ENCODE measurements at places on chromosomes 3 and 15.
A peak's percentile ranks its signal among the peaks of the same experiment; 100 is the strongest.

GRCh38 chr3:73418681-73419080 lies 206.1 kb downstream of the PDZRN3 start:
- DNase-seq = no peak

DNA sequence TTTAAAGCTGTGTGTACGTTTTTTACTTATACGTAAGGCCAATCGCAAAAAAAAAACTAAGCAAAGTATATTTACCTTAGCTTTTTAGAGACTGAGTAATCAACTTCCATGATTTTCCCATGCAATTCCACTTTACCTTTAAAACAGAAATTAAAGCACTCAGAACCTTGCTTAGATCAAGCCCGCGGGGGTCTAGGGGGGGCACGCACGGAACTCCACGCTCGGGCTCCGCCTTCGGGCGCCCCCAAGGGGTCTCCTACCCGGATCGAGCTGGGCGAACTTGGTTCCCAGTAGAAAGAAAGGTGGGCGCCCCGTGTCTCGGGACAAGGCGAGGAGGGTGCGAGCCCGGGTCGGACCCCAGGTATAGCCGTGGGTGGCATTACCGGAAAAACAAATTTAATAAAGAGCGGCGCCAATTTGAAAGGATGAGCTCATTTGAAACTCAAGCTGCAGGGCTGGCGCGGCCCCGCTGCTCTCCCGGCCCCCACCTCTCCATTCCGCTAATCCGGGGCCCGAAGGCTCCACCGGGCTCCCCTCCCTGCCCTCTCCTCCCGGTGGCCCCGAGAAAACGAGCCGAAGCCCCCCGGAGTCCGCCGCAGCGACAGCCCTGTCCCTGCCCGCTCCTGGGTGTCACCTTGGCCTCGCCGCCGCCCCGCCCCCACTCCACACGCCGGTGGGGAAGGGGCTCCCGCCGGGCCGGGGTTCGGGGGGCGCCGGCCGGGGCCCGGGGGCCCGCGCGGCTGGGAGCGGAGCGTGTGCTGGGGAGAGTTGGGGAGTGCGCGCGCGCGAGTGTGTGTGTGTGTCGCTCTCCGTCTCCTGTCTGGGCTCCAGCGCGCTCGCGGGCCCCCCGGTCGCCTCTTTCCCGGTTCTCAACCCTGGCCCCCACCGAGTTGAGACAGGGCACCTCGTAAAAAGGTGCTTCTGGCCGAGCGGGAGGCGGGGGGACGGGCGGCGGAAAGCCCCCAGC lies 1.5 kb downstream of the IGF2BP2 start:
- no peak for DNase-seq

DNA sequence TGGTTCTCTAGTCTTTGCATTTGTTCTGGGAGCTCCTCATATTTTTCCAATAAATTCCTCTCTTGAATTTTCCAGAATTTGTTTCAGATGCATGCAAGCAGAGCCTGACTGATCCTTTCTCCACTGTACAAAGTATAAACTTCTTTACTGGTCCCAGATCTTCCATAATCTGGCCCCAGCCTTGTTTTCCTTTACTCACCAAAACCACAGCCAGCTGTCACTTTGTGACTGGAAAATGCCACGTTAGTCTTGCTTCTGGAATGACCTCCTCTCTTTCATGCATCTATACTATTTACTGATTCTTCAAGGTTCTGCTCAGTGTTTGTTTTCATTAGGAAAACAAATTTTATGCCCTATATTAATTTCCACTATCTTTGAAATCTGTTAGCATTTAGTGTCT lies 60.4 kb upstream of the SPPL2A start:
- no peak for DNase-seq

- DNase-seq = peak; percentile 90
Observed at GRCh38 chr3:5205165-5205941, 17.8 kb downstream of the EDEM1 start.

GRCh38 chr3:36297195-36297594 lies 83.1 kb upstream of the STAC start:
- DNase-seq = no peak

DNA sequence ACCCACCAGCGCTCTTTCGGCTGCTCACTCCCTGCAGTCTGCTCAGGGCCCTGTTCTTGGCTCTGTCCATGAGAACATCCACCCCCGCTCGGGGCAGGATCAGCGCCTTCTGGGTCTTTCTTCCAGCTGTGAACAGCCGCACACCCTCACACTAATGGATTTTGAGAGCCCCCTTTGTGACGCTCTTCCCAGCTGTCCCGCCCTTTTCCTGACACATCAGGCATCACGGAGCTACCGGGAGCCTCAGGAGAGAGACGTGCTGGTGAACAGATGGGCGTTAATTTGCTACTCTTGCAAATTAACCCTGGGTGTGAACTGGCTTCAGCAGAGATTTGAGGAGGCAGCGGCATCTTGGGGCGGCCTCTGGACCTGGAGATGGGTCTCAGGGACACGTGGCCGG lies 113.0 kb downstream of the TMEM266 start:
- no peak for DNase-seq

DNA sequence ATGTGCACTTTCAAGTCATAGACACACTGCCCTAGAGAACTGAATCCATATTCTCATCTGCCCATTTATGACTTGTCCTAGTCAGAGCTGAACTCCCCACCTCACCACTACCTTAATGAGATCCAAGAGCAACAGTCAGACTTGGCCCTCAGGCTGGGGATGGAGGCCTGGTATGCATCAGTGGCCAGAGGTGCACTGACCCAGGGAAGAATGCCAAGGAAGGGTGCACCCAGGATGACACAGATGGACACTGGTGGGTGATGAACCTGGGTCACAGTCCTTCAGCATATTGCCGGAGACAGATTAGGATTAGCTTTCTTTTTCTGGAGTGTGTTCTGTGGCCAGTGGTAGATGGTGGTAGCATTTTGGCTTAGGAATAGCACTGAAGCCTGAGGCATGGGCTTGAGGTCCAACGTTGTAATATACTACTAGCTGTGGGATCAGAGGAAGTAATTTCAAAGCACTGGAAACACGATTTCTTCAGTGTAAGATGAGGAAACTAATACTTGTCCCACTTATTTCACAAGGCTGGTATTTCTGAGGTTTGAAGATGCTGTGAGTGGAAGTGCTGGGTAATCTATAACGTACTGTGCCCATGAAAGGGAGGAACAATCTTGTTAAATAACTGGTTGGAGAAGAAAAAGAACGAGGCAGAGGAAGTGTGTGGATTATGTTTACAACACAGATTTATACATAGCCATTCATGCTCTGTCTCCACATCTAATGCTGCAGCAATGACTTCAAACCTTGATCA lies 265.0 kb downstream of the THRB start:
- DNase-seq = no peak

GRCh38 chr3:39250116-39250747 lies 29.6 kb downstream of the CX3CR1 start:
- DNase-seq = peak; percentile 57

GRCh38 chr15:91789136-91789535 lies 64.4 kb upstream of the SLCO3A1 start:
- DNase-seq = no peak

- DNase-seq = peak; percentile 32
Observed at GRCh38 chr15:92463826-92464225, 70.1 kb downstream of the ST8SIA2 start.

DNA sequence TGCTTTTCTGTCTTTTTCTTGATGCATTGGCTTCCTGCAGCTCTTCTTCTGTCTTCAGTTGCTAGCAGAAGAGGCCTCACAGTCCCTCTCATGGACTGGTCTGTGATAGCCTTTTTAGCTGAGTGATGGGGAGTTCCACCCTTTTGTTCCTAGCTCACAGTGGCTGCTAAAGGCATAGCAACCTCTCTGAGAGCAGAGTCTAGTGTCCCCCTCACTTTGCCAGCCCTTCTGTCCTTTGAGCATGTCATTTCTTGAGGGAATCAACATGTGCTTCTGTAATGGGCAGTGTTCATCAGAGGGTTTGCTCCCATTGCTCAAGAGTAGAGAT lies 44.4 kb downstream of the GAP43 start:
- no peak for DNase-seq

DNA sequence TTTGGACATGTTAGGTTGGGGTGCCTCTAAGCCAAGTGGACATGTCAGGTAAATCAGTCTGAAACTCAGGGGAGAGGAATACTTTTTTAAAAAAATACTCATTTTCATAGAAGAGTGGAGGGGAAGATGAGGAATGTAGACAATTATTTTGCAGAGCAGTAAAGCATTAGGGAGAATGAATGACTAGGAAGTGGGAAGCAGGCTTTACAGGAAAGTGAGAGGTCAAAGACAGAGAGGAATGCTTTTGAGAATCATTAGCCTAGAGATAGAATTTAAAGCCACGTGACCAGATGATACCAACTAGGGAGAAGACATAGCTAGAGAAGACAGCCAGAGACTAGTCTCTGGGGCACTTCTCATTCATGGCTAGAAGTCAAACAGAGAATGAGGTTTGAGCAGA lies 91.0 kb downstream of the RAD18 start:
- no peak for DNase-seq

- peak; percentile 40 for DNase-seq
Observed at GRCh38 chr3:32945136-32945535, 6.3 kb upstream of the CCR4 start.

Measured in astrocyte (in vitro differentiated cells and primary cell).